ENCODE measurements at places on chromosomes 4 and X. TPM values are rescaled to one million over a fixed set of nuclear protein-coding genes. Genes with fewer than 3 reads are reported as not detected.

- no peak for ATAC-seq
Observed at GRCh38 chrX:97844943-97845342, 961.2 kb downstream of the RPA4 start.

Gene CSAG3
- total RNA-seq = not detected

- ATAC-seq = peak; percentile 83
Observed at GRCh38 chrX:119726900-119727555, 31.4 kb upstream of the SOWAHD start.

DNA sequence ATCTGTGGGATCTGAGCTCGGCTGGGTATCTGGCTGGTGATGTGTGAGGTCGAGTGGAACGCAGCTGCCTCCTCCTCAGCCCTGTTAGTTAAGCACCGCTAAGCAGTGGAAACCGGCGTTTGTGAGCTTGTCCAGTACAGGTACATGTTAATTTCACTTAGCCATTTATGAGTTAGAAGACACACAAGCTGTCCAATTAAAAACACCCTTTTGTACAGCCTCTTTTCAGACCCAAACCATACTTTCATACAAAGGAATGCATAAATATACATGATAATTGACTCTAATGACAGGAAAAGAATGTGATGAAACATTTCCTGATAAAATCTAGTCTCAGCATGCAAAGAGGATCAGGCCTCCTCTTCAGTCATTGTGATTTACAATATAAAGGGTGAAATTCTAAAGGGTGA is 163.6 kb upstream of the FAT1 start:
- no peak for ATAC-seq

Gene CTAG1B
- total RNA-seq = not detected

Gene GAB3
- total RNA-seq = 13.5 TPM

DNA sequence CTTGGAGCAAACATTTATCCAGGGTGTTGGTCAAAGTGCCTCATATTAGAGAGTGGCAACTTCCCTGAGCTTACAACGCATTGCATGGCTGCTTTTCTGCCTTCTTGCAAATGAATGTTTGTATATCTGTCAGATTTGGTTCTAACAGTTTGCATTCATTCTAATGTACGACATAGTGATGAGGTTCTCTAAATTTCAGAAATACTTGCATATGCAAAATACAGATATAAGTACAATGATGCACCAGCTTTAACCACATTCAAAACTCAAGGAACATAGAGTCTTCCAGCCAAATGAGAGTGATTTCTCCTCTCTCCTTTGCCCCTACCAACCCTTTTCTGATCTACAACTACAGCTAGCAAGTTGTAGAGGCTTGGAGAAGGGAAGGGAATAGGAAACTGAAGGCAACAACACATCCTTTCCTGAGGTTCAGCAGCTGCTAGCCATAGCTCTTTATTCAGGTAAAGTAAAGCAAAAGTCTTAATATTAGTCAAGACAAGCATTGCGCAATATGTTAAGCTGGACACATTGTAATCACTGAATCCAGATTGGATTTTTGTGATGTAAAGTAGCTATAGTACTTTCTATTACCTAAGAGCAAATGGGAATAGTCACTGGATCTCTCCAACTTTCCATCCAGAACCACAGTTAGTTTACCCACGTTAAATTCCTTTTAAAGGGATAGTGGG is 6.3 kb downstream of the TKTL2 start:
- no peak for ATAC-seq

Gene SOD3
- not detected for total RNA-seq

DNA sequence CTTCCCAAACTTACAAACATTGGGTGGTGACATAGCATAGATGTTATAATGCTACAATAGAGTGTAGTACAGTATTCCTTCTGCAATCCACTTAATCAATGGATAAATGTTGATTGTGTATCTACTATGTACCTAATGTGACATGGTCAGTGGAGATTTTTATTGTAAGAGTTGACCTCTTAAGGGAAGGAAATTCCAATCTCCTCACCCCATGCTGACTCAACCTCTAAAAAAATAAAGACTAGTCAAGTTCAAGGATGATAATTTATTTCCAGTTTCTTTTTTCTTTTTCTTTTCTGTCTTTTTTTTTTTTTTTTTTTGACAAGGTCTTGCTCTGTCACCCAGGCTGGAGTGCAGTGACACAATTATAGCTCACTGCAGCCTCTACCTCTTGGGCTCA is 206.5 kb upstream of the STS start:
- ATAC-seq = no peak

DNA sequence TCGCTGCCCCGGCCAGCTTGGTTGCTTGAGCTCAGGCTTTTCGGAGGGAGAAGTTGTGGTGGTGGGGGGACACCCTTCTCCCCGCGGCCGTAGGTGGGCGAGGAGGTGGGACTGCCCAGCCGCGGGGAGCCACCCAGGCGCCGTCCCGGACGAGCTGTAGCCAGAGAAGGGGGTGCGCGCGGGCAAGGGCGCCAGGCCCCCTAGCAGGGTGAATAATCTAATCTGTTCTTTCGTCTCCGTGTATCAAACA is 3.1 kb downstream of the MID1IP1 start:
- ATAC-seq = no peak

DNA sequence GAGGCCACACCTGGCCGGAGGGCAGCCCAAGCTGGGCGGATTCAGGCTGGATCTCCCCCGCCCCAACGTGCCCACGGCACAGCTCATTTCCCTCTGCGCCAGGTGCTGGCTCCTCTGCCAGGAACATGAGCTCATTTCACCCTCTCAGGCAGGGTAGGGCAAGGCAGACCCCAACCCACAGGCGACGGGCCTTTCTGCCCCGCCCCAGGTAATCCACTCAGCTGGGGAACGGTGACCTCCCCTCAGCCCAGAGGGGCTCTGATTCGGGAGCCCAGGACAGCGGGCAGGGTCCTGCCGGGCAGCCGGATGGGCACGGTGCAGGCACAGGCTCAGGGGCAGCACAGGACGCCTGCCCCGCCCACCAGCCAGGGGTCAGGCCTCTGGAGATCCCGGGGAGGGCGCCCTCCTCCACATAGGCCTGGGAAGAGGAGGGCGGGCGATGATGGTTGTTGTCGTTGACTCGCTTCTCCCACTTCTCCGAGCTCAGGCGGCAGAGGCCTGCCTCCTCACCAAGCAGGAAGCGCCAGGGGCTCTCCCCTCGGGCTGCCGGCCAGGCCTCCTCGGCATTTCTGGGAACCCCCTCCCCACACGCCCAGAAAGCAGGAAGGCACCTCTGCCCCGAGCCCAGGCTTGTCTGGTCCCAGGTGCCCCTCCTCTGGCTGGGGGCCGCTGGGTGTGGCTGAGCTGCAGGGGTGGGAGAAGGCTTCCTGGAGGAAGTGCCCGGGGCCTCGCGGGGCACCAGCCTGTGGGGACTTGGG is 31.1 kb downstream of the TACC3 start:
- peak; percentile 78 for ATAC-seq

- no peak for ATAC-seq
Observed at GRCh38 chr4:128604840-128605239, 204.7 kb upstream of the JADE1 start.

DNA sequence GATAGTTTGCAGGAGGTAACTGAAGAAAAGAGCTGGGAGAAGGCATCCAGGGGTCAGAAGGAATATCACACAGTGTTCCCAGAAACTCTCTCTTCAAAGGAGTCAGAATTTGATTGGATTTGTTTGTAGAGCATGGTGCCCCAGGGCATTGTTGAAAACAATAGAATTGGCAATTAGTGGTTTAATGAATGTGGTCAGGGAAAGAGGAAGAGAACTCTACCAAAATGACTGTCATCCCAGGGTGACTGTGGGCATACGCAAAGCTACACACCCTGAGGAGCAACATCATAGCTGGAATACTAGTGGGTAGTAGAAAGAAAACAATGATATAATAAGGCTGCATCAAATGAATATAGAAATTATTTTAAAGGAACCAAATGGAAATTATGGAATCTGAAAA is 21.5 kb downstream of the TNIP2 start:
- peak; percentile 66 for ATAC-seq

- no peak for ATAC-seq
Observed at GRCh38 chr4:66252291-66252690, 582.0 kb upstream of the EPHA5 start.

Gene PCYT1B
- 0.29 TPM for total RNA-seq

Gene BDH2
- total RNA-seq = 11.4 TPM

- no peak for ATAC-seq
Observed at GRCh38 chr4:1039493-1040343, 28.3 kb downstream of the FGFRL1 start.

DNA sequence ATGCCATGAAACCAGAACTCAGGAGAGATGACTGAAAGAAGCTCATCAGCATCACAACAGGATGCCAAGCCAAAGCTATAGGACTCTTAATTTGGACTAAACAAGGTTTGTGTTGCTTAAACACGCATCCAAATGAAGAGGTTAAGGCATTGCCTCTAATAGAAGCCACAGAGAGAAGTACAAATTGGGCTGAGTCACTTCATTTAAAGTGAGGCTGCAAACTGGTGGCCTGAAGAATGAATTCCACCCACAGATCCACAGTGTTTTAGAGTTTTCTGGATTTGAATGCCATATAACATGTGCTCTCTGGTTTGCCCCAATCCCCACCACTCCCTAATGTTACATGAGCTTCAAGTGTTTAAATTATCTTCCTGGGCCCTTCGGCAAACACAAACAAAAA is 103.5 kb downstream of the FIP1L1 start:
- no peak for ATAC-seq

Gene SPIN3
- total RNA-seq = 7.6 TPM

GRCh38 chr4:47485047-47485692 is at the start of gene ATP10D:
Gene ATP10D, plus strand, starts transcription at chr4:47485275. Its CDS starts 27,266 bp downstream, at chr4:47512541.
- peak; percentile 99 for ATAC-seq

Gene MAGEA10
- total RNA-seq = not detected

Gene NDUFC1
- total RNA-seq = 34.9 TPM

Gene PPP1R2C
- total RNA-seq = not detected

- ATAC-seq = no peak
Observed at GRCh38 chr4:40150932-40151331, 45.9 kb upstream of the RHOH start.

Gene CXCL1
- total RNA-seq = not detected

DNA sequence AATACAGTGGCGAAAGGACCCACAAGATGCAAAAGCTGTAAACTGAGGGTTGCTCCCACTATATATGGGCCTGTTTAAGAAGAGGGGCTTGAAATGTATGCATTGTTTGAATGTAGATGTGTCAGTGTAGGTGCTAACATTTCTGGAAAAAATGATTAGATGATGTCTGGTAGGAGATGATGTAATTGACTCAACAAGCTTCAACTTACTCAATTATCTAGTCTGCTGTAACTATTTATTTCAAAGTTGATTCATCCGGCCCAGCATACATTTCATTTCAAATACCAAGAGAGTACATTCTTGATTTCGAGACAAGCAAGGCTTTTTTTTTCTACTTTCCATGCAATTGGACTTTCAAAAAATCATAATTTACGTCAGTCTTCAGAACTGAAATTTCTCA is 9.3 kb upstream of the ENAM start:
- ATAC-seq = peak; percentile 67

DNA sequence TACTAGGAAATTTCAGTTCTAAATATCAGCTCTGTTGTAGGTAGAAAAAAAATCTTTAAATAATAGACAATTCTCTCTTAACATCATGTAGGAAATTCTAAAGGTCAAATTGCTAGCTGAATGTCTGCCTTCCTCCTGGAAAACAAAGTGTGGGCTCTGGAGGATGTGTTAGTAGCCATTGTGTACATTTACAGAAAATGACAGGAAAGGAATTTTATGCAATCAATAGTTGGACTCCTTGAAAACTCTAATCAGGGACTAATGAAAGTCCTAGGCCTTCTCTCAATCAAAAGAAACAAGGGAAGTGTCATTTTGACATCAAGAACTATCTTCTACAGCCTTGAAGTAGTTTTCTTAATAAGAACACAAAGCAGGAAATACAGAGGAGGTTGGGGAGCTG is 174.6 kb downstream of the ANKRD50 start:
- no peak for ATAC-seq

DNA sequence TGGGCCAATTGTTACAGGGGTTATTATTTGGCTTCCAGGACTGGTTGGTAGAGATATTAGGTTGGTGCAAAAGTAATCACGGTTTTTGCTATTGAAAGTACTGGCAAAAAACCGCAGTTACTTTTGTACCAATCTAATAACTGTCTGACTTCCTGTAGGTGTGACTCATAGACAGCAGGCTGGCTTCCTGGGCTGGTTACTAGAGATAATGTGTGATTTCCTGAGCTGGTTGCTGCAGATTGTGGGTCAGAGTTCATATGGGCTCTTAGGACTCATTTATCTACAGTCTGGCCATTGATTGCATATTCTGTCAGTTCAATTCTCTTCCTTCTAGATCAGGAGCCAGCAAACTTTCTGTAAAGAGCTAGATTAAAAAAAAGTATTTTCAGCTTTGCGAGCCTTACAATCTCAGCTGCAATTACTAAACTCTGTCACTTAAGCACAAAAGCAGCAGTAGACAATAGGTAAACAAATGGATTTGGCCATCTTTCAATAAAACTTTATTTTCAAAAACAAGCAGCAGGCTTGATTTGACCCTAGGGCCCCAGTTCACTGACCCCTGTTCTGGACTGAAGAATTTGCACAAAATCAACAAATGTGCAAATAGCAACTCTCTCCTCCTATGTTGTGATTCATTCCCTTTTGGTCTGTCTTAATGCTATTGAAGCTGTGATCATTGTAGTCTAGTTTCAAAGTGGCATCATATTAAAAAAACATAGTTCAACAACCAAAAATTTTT is 50.8 kb upstream of the BOD1L1 start:
- ATAC-seq = no peak

DNA sequence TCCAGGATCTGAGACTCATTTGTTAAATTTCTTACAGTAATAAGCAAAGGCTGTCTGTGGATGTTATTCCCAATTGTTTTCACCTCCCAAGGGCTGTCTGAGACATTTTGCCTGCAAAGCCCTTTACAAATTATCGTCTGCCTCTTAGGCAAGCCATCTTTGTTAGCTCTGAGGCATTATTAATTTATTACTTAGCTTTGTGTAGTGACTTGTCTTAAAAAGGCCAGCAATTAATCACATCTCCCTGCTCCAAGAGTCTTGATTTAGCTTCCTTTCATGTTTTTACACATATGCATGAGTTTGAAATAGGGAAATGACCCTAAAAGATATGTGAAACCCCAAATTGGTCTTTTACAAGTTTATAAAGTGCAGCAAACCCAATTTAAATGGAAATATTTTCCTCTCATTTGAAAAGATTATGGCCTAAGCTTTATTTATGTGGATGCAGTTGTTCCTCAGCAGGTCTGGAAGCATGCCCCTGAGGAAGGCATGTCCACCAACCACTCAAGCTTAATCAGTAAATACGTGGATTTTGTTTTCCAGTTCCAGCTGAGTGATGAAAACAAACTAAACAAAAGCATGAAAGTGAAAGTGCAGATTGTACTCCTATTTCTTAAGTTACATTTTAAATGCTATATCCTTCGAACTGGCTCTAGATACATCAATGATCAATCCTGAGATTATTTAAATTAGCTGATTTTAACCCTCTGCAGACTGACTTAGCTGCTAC is 173.6 kb upstream of the LNX1 start:
- no peak for ATAC-seq

GRCh38 chrX:11329021-11329420 is 35.8 kb downstream of the AMELX start:
- ATAC-seq = no peak

GRCh38 chrX:45751156-45751555 is 550.5 kb upstream of the DIPK2B start:
- ATAC-seq = no peak

Gene IL13RA2
- total RNA-seq = not detected

- no peak for ATAC-seq
Observed at GRCh38 chrX:110722135-110722534, 73.5 kb downstream of the CHRDL1 start.

Measured in activated T-helper 17 cell treated with anti-CD3 and anti-CD28 coated beads, Interleukin-2, amount 50 U/mL, for 72 hours (primary cell).